Hepatocyte (in vitro differentiated cells): ENCODE measurements at places on chromosomes 12 and 14. TPM values are rescaled to one million over a fixed set of nuclear protein-coding genes. Genes with fewer than 3 reads are reported as not detected.

GRCh38 chr12:120999191-121000120, 16.8 kb downstream of the C12orf43 start:
- H3K4me1 ChIP-seq: no peaks in the 10 kb centered on the region
- H3K27me3 ChIP-seq: no peaks in the 10 kb centered on the region
- DNase-seq: no peak
- H3K4me3 ChIP-seq: no peak overlapping the region

DNA sequence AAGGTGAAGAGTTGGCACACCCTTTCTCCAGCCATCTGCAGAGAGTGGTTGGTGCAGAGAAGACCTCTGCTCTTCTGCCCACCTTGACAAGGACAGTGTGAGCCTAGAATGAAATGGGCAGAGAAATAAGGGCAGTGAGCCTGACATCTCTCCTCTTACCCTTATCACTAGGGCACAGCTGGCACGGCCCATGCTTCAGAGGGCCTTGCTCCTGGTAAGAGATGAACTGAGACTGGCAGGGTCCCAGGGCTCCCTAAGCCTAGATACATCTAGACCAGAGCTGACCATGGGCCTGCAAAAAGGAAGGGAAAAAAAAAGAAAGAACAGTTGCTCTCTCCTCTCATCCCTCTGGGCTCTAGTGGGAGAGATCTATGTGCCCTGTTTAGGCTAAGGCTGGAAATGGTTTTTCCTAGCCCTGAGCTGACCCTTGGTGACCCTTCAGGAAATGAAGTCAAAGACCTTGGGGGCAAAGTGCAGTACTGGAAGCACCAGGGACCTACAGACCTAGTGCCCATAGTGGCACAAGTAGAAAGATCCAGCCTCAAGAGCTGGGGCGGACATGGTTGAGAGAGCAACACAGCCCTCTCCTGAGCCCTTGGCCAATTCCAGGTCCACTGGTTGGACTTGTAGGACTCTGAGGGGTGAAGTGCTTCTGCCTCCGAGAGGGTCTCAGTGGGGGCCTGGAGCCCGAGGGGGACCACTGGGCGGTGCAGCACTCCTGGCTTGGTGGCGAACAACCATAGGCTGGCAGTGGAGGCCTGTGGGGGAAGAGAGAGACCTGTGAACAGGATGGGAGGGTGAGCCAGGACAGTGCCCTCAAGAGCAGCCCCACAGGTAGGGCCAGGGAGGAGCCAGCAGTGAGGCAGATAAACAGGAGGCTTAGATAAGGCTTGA, 22.0 kb downstream of the PRPF40B start:
- no peak overlapping the region for H3K27ac ChIP-seq
- H3K4me3 ChIP-seq: no peak overlapping the region
- DNase-seq: no peak

DNA sequence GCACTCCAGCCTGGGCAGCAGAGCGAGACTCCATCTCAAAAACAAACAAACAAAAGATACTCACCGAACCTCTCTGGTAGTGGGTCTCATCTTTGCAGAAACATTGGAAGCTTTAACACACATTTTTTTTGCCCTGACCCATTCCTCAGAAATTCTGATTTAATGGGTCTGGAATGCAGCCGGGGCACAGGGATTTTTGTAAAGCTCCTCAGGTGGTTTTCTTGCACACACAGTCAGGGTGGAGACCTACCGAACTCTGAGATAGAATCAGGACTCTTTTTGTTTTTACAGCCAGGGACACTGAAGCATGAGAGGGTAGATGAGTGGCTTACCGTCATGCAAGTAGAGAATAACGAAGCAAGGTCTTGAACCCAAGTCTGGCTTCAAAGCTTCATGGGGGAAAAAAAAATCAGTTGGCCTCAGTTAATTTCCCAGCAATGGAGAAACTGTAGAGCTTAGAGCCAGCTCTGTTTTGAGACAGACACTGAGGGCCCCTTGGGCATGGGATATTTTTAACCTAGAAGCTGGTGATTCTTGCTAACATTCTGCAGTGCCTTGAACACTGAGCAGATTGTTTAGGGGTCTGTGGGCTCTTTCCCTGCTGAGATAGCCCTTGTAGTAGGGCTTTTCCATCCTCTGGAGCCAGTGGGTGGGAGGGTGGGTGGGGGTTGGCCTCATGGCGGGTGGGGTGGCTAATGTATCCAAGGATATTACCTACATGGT, 4.8 kb downstream of the RNU4-2 start:
- no peaks in the 10 kb centered on the region for H3K36me3 ChIP-seq
- no peak for DNase-seq
- no peak overlapping the region for H3K4me3 ChIP-seq
- no peaks in the 10 kb centered on the region for H3K4me1 ChIP-seq
- no peaks in the 10 kb centered on the region for H3K27me3 ChIP-seq

GRCh38 chr12:123267335-123267920, 4.2 kb downstream of the CDK2AP1 start:
- H3K4me1 ChIP-seq: peaks cover 13% of the 10 kb centered on the region
- H3K36me3 ChIP-seq: no peaks in the 10 kb centered on the region
- H3K4me3 ChIP-seq: no peak overlapping the region
- H3K27me3 ChIP-seq: no peaks in the 10 kb centered on the region
- H3K27ac ChIP-seq: peak overlapping the region; percentile 96

- no peaks in the 10 kb centered on the region for H3K36me3 ChIP-seq
- no peak overlapping the region for H3K27ac ChIP-seq
- DNase-seq: no peak
- no peaks in the 10 kb centered on the region for H3K4me1 ChIP-seq
- H3K4me3 ChIP-seq: no peak overlapping the region
These were observed 50.9 kb downstream of the RFLNA start for GRCh38 chr12:124345795-124346194.

- no peaks in the 10 kb centered on the region for H3K4me1 ChIP-seq
- no peaks in the 10 kb centered on the region for H3K36me3 ChIP-seq
- H3K27me3 ChIP-seq: no peaks in the 10 kb centered on the region
- H3K27ac ChIP-seq: no peak overlapping the region
- no peak overlapping the region for H3K4me3 ChIP-seq
- DNase-seq: no peak
These were observed 322.4 kb upstream of the CLEC14A start for GRCh38 chr14:38578278-38578681.

DNA sequence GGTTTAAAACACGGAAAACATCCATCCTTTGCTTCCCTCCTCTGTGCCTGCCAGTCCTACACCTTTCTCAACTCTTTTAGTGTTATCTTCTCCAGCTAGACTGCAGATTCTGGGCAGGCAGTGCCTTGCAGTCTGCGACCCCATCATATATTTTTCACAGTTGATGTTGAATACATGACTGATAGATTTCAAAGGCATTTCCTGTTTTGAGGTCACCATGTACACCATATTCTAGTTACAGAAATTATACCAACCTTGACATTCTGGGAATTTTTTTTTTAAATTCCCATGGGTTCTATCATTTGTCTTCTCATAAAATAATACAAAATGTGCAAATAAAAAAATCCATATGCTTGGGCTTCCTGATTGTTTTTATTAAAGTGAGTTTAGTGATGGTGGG, 16.6 kb downstream of the SOCS2 start:
- H3K4me3 ChIP-seq: no peak overlapping the region
- H3K36me3 ChIP-seq: no peaks in the 10 kb centered on the region
- H3K27ac ChIP-seq: no peak overlapping the region
- H3K4me1 ChIP-seq: no peaks in the 10 kb centered on the region
- no peaks in the 10 kb centered on the region for H3K27me3 ChIP-seq
- no peak for DNase-seq

DNA sequence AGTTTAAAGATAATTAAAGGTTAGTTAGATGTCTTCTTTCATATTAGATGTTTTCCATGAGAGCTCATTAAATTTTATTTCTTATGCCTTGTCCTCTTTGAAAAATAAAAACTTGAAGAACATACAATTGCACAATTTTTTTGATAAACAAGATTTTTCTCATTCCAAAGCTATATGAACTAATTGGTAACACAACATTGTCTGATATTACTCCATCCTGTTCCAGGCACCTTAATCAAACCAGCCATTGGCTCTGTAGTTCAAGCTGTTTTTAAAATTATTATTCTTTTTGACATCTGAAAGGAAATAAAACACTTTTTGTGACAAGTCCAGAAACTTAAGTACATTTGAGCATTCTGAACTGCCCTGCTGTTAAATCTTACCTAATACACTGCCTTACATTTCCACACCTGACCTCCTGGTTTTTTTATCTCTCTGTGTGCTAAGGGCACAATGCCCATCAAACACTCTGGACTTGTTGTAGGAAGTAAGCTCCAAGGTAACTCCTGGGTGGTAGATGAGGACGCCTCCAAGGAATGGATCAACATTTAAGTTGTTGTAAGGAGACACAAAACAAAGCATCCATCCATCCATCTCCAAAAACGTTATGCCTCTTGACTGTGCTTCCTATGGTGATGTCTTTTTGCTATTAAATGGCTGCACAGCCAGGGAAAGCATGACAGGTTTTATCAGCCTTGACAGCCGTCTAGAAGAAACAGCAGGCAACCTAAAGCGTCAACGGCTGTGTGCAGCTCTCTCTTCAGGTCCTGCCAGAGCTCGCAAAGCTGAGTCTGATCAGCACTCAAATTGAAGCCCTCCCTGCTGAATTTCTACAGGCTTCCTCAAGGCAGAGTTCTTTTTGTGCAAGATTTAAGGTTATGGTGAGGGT, 449.9 kb upstream of the FLRT2 start:
- no peaks in the 10 kb centered on the region for H3K4me1 ChIP-seq
- no peak overlapping the region for H3K4me3 ChIP-seq
- H3K36me3 ChIP-seq: no peaks in the 10 kb centered on the region
- H3K27ac ChIP-seq: no peak overlapping the region

DNA sequence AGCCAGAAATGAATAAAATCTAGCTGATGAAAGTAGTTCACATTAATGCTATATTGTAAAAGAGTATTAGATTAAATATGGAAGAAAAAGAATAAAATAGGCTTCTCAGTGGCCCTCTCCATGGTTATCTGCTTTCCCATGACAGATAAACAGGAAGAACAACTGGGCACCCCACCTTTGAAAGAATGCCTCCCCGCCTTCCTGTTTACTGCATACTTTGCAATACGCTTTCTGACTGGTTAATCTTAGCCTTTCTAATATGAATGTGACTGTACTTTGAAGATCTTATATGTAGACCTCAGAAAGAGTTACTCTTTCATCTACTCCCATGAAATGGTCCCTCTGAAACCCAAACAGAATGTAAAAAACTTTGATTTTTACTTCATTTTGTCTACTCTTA, 34.1 kb upstream of the DAAM1 start:
- H3K4me1 ChIP-seq: no peaks in the 10 kb centered on the region
- DNase-seq: no peak
- no peak overlapping the region for H3K27ac ChIP-seq

DNA sequence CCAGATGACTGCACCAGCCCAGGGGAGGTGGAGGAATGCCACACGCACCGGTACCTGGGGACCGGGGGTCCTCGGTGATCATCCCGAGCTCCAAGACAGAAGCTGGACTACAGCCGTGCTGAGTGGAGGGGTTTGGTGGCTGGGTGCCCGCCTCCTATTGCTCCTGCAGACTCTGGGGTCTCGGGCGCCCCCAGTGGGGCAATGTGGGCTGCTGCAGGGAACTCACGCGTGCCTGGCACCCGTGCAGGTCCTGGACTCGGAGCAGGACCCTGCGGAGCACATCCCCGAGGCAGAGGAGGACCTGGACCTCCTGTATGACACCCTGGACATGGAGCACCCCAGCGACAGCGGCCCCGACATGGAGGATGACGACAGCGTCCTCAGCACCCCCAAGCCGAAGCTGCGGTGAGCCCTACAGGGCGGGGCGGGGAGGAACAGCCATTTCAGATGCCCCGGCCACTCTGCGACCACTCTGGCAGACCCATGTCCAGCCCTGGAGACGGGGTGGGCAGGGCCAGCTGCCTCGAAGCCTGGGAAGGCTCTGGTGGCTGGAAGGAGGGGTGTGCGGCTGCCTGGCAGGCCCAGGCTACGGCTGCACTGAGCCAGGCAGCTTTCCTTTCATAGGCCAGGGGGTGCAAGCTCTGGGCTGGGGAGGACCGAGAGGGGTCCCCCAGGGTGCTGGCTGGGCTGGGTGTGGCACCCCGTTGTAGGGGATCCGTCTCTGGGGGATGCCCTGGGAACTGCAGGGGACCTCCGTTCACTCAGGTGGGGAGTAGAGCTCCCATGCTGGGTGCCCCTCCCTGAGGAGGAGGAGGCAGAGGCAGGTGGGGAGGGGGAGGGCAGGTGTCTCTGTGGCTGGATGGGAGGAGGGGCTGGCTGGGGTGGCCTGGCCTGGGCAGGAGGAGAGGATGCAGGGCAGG, 21.6 kb upstream of the TEX22 start:
- H3K4me1 ChIP-seq: no peaks in the 10 kb centered on the region
- no peaks in the 10 kb centered on the region for H3K27me3 ChIP-seq
- H3K27ac ChIP-seq: no peak overlapping the region
- H3K36me3 ChIP-seq: no peaks in the 10 kb centered on the region
- no peak overlapping the region for H3K4me3 ChIP-seq
- DNase-seq: no peak

DNA sequence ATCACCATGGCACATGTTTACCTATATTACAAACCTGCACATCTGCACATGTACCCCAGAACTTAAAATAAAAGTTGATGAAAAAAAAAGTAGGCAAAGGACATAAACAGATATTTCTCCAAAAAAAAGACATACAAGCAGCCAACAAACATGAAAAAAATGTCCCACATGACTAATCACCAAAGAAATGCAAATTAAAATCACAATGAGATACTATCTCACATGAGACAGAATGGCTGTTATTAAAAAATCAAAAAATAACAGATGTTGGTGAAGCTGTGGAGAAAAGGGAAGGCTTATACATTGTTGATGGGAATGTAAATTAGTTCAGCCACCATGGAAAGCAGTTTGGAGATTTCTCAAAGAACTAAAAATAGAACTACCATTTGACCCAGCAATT, 68.0 kb upstream of the FAR2 start:
- no peaks in the 10 kb centered on the region for H3K4me1 ChIP-seq
- no peak for DNase-seq
- H3K27ac ChIP-seq: no peak overlapping the region
- no peaks in the 10 kb centered on the region for H3K36me3 ChIP-seq
- no peak overlapping the region for H3K4me3 ChIP-seq
- no peaks in the 10 kb centered on the region for H3K27me3 ChIP-seq

DNA sequence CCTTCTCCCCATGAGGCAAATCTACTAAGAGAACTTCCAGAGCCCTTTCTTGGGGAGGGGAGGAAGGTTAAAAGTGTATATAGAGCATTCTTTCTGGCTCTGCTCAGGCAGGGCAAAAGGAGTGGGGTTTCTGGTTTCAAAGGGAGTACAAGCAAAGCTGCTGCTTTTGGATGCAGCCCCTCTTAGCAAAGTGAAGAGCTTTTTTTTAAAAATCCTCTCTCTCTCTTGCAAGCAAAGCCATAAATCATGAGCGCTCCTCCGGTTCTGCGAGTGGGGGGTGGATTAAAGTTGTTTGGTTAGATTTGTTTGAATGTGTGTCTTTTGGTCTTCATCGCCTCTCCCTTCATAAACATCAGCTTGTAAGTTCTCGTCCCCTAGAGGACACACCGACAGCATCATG, 546.6 kb upstream of the TBX3 start:
- peak; percentile 39 for DNase-seq
- H3K27ac ChIP-seq: peak overlapping the region; percentile 47
- peaks cover 20% of the 10 kb centered on the region for H3K4me1 ChIP-seq
- H3K36me3 ChIP-seq: no peaks in the 10 kb centered on the region
- no peaks in the 10 kb centered on the region for H3K27me3 ChIP-seq
- no peak overlapping the region for H3K4me3 ChIP-seq

Gene WNT5B
- 16.6 and 19.9 TPM in 2 replicates for total RNA-seq

Gene RNASE7
- not detected in 2 replicates for total RNA-seq

Gene PLXNC1
- total RNA-seq: 17.8 and 23.2 TPM in 2 replicates

Gene INHBE
- 44.2 and 45.9 TPM in 2 replicates for total RNA-seq
